ENCODE measurements at places on chromosomes 3 and 15.

- DNase-seq, result no peak
Measured at GRCh38 chr3:156606729-156607128, 51.8 kb upstream of the SSR3 start.

- no peak for DNase-seq
Measured at GRCh38 chr15:93366387-93367100, 277.5 kb upstream of the RGMA start.

GRCh38 chr3:108281670-108282069 lies 14.7 kb upstream of the HHLA2 start:
- no peak for DNase-seq

DNA sequence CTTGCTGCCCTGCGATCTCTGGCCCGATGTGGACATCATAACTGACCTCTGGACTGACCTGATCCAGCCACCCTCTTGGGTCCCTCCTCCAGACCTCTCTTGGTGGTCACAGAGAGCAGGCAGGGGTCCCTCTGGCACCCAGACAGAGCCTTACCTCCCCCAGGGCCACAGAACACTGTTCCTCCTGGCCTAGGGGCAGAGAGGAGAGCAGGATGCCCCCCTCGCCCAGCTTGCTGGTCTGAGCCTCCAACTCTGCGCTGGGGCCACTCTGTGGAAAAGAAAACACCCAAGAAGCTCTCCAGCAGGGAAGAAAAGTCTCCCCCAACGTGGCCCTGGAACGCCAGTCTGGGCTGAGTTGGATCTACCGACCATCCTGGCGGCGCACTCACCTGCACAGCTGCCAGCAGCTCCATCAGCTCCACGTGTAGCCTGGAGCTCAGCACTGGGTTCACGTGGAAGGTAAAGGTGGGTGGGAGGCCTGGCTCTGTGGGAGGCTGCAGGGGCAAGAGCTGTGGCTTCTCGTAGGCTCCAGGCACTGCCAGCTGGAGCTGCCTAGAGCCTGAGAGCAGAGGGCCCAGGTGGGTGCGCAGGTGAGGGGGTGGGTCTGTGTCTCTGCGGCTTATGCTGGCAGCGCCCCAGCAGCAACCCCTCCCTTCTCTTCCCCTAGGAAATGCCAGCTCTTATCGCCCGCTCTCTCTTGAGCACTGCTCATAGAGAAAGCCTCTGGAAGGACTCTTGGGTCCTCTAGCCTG lies 6.0 kb downstream of the PLA2G4F start:
- no peak for DNase-seq

DNA sequence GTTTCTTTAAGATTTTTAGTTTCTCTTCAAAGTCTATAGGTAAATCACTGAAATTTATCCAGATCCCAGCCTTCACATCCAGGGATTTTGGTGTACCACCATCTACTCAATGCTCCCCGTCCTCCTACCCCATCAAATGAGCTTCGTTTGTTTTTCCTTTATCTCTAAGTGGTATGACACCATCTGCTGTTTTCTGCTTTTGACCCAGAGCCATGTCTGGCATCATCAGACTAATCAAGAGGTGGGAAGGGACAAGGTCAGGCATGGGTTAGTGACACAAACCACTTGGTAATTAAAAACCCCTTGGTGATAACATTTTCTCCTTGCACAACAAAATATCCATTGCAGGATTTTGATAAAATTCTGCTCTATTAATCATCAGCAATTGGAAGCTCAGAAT lies 92.7 kb upstream of the GOLGA8J start:
- no peak for DNase-seq

DNA sequence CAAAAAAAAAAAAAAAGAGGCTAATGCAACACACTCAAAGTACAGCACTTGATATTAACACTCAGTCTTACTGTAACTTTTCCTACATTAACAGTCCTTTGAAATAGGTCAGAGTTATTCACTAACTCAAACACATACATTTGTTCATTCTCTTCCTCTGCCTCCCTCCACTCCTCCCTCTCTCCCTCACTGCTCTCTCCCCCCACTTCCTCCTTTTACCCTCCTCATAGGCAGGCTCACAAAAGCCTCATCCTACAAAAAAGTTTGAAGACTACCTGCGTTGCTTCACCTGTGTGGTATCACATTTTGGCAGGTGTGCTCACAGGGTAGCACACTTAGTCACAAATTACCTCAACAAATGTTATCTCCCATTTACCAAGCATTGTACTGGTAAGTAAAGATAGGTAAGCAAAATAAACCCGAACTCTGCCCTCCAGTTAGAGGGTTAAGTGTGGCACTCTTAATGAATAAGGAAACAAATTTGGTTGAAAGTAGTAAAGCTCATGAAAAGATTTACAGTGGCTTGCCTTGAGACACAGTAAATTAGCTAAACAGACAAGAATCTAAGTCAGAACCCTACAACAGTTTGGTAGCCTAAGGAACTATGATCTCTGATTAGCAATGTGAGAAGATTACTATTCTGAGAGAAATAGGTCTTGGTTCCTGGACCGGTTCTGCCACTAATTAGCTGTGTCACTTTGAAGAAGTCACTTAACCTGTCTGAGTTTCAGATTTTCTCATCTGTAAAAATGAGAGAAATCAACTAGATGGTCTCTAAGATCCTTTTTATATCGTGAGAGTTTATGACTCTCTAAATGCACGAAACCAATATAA lies 151.0 kb upstream of the MLF1 start:
- DNase-seq, result no peak
